ENCODE measurements at places on chromosomes 12 and 14. TPM values are rescaled to one million over a fixed set of nuclear protein-coding genes. Genes with fewer than 3 reads are reported as not detected.

Gene GPR84
- not detected for total RNA-seq

Gene FERMT2
- 314 TPM for total RNA-seq

Gene KRT78
- not detected for total RNA-seq

Gene TSHR
- total RNA-seq: not detected

Gene HOXC10
- not detected for total RNA-seq

Gene TOX4
- total RNA-seq: 43.6 TPM

DNA sequence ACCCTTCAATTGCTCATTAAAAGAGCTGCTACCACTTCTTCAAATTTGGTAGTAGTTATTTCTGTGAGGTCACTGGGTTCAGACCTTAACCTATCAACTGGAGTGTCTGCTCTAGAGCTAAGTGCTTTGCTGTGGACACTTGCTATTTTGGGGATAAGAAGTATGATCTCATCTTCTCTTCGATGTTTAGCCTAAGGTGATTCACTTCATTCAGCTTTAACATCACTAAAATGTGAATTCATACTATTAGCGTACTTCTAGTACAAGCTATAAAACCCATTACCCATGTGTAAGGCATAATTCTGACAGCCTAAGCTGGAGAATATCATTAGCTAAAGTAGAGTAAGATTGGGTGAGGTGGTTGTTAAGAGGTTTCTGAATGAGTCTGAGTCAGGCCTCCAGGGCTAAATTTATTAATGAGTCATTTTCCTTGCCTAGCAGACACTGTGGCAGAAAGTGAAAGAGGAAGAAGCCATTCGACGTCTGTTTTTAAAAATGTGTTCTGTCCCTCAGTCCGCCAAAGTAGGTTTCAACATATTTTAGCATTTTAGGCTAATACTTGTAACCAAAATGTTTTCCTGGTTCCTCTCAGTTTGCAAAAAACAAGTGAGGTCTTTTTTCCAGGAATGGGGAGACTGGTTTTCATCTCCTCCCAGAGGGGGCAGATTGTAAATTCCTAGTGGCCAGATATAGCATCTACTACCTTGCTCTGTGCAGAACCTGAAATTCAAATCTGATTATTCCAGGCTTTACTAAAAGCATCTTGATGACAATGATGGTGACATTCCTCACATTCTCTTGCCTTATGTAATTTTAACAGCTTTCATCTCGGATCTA lies 103.6 kb downstream of the SSPN start:
- peak overlapping the region; percentile 36 for H3K4me3 ChIP-seq
- no peaks in the 10 kb centered on the region for H3K36me3 ChIP-seq
- no peaks in the 10 kb centered on the region for H3K27me3 ChIP-seq
- peaks cover 14% of the 10 kb centered on the region for H3K4me1 ChIP-seq
- peak overlapping the region; percentile 84 for H3K27ac ChIP-seq

DNA sequence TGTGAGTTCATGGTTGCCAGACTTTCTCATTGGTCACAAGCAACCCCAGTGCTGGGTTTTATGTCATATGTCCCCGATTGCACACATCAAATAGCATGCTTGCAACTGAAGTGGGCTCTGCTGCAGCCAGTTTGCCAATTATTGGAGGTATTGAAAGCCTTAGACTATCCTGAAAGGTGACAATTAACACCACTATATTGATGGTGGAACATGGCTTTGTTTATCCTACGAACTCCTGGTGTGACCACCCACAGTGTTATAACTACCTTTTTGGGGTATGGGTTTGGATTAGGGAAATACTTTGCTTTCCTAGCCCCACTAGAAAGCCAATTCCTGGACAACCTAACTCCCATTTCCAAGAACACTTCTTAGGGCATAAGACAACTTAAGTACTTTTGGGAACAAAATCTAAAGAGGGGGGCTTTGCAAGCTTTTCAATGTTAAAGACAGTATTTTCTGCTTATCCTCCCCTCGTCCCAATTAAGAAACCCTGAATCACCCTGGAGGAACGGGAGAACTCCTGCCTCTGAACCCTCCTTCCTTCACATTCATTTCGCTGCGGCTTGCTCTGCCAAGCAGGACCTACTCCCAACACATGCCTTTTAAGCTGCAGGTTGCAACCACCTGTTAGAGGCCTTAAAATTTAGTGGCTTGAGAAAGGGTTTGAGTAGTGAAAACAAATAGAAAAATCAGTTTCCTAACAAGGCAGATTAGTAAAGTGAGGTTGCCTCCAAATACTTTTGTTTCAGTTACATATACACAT lies 80.3 kb upstream of the RBM19 start:
- H3K36me3 ChIP-seq: no peaks in the 10 kb centered on the region
- no peak overlapping the region for H3K4me3 ChIP-seq
- no peaks in the 10 kb centered on the region for H3K4me1 ChIP-seq
- DNase-seq: no peak
- H3K27ac ChIP-seq: no peak overlapping the region
- H3K27me3 ChIP-seq: no peaks in the 10 kb centered on the region

DNA sequence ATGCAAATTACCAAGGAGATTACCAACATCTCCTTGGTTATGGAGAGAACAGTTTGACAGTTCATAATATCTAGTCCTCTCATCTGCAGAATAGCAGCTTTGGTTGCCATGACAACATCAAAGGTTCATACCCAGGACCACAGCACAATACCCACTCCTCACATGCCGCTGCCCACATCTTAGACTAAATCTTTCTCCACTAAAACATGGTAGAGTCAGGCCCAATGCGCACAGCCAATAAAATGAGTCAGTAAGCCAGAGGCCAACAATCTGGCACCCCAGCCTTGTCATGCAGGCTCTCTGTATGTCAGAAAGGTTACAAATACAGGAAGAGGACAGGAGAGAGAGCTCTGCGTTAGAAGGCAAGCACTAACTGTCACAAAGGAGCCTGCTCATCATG lies 70.6 kb downstream of the KCNK10 start:
- H3K27ac ChIP-seq: no peak overlapping the region
- no peaks in the 10 kb centered on the region for H3K4me1 ChIP-seq
- no peak overlapping the region for H3K4me3 ChIP-seq
- H3K36me3 ChIP-seq: no peaks in the 10 kb centered on the region

- DNase-seq: no peak
- no peak overlapping the region for H3K27ac ChIP-seq
- no peaks in the 10 kb centered on the region for H3K27me3 ChIP-seq
- no peaks in the 10 kb centered on the region for H3K4me1 ChIP-seq
These were observed 30.2 kb upstream of the FICD start for GRCh38 chr12:108484845-108485244.

- DNase-seq: no peak
- H3K27me3 ChIP-seq: peaks cover 40% of the 10 kb centered on the region
- H3K4me1 ChIP-seq: peaks cover 26% of the 10 kb centered on the region
These were observed 1.7 kb downstream of the TRHDE start for GRCh38 chr12:72273851-72274351.

DNA sequence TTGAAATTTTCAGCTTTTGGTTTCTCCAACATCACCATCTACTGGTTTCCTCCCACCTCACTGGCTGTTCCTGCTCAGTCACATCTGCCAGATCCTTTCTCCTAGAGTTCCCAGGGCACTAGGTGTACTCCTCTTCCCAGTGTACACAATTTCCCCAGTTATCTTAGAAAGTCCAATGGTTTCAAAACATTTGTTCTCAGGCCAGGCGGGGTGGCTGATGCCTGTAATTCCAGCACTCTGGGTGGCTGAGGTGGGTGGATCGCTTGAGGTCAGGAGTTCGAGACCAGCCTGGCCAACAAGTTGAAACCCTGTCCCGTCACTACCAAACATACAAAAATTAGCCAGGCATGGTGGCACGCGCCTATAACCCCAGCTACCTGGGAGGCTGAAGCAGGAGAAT lies 60.7 kb downstream of the SPPL3 start:
- H3K27ac ChIP-seq: no peak overlapping the region
- H3K36me3 ChIP-seq: no peaks in the 10 kb centered on the region
- no peak overlapping the region for H3K4me3 ChIP-seq

GRCh38 chr14:33259764-33260163 lies 321.1 kb downstream of the NPAS3 start:
- no peaks in the 10 kb centered on the region for H3K36me3 ChIP-seq
- H3K27me3 ChIP-seq: no peaks in the 10 kb centered on the region
- H3K27ac ChIP-seq: no peak overlapping the region
- no peaks in the 10 kb centered on the region for H3K4me1 ChIP-seq
- no peak overlapping the region for H3K4me3 ChIP-seq

GRCh38 chr14:75042035-75042434 lies 9.2 kb downstream of the MLH3 start:
- no peak overlapping the region for H3K4me3 ChIP-seq
- no peaks in the 10 kb centered on the region for H3K36me3 ChIP-seq
- DNase-seq: no peak
- no peak overlapping the region for H3K27ac ChIP-seq
- H3K4me1 ChIP-seq: peaks cover 12% of the 10 kb centered on the region

GRCh38 chr12:104352106-104352713 lies 48.7 kb downstream of the EID3 start:
- DNase-seq: no peak
- H3K4me3 ChIP-seq: no peak overlapping the region
- H3K4me1 ChIP-seq: no peaks in the 10 kb centered on the region
- peaks cover 10% of the 10 kb centered on the region for H3K36me3 ChIP-seq
- H3K27me3 ChIP-seq: no peaks in the 10 kb centered on the region

- no peaks in the 10 kb centered on the region for H3K27me3 ChIP-seq
- H3K36me3 ChIP-seq: no peaks in the 10 kb centered on the region
- no peak overlapping the region for H3K4me3 ChIP-seq
- peaks cover 27% of the 10 kb centered on the region for H3K4me1 ChIP-seq
These were observed 479.8 kb downstream of the ZFP36L1 start for GRCh38 chr14:68312884-68313610.

DNA sequence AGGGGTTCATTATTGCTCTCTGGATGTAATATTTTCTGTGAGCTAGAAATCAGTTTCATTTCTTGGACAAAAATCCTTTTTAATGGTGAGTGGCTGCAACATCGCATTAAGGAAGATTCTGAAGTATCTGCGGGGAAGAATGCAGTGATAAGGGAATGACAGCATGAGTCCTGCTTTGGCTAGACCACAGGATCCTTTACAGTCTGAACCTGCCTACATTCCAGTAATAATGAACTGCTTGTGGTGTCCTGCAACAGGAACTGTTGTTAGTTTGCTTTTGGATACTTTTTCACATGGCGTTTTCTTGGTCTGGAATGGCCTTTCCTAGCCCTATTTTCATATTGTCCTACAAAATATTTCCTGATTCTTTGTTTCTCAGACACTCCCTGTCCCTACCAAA lies 15.7 kb downstream of the MDM2 start:
- H3K27me3 ChIP-seq: no peaks in the 10 kb centered on the region
- H3K27ac ChIP-seq: no peak overlapping the region
- no peaks in the 10 kb centered on the region for H3K4me1 ChIP-seq
- no peak overlapping the region for H3K4me3 ChIP-seq

- H3K27me3 ChIP-seq: no peaks in the 10 kb centered on the region
- H3K27ac ChIP-seq: no peak overlapping the region
- H3K4me3 ChIP-seq: no peak overlapping the region
- no peaks in the 10 kb centered on the region for H3K4me1 ChIP-seq
- H3K36me3 ChIP-seq: no peaks in the 10 kb centered on the region
- no peak for DNase-seq
These were observed 86.5 kb upstream of the CRY1 start for GRCh38 chr12:107179871-107180270.

DNA sequence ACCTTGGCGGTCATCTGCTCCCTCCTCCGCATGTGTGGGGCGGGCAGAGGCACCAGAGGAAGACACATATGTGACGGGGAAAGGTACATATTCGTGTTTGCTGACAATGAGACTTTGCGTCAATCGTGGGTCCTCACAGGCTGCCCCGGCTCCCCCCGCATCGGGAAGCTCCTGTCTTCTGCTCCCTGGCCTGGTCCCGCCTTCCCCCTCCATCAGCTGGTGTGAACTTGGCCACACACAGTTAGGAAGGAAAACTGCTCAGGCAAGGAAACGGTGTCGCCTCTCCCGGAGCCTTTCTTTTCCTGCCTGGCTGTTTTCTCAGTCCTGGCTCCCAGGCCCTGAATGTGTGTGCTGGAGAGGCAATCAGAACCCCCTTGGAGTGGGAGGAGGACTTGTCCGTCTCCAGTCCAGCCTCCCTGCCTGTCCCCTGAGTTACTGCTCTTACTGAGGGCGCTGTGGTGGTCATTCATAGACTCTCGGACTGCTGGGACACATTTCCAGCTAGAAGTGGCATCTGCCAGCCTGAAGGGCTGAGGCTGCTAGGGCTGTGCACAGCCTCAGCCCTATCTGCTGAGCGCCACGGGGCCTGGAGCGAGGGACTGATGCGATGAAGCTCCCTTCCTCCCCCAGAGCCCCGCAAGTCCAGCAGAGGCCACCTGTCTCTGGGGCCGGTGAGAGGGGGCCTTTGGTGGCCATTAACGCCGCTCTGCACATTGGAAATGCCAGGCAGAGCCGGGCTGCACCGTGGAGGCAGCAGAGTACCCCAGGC lies 44.2 kb upstream of the TSPAN9 start:
- H3K27me3 ChIP-seq: no peaks in the 10 kb centered on the region
- peaks cover 9% of the 10 kb centered on the region for H3K4me1 ChIP-seq
- DNase-seq: no peak

GRCh38 chr14:29536886-29537511 lies 390.6 kb downstream of the PRKD1 start:
- no peaks in the 10 kb centered on the region for H3K27me3 ChIP-seq
- H3K27ac ChIP-seq: no peak overlapping the region
- H3K4me1 ChIP-seq: no peaks in the 10 kb centered on the region
- no peak overlapping the region for H3K4me3 ChIP-seq
- no peak for DNase-seq

DNA sequence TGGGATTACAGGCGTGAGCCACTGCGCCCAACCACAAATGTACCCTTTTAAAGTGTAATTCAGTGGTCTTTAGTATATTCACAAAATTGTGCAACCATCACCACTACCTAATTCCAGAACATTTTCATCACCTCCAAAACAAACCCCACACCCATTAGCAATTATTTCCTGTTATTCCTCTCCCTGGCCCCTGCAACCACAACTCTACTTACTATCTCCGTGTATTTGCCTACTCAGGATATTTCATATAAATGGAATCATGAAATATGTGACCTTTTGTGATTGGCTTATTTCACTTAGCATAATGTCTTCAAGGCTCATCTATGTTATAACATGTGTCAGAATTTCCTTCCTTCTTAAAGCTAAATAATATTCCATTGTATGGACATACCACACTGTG lies 16.0 kb upstream of the AQP2 start:
- no peaks in the 10 kb centered on the region for H3K36me3 ChIP-seq
- no peak for DNase-seq
- no peaks in the 10 kb centered on the region for H3K27me3 ChIP-seq
- H3K4me3 ChIP-seq: no peak overlapping the region

- H3K27me3 ChIP-seq: no peaks in the 10 kb centered on the region
- peak overlapping the region; percentile 97 for H3K27ac ChIP-seq
- DNase-seq: peak; percentile 70
- peak overlapping the region; percentile 66 for H3K4me3 ChIP-seq
- H3K36me3 ChIP-seq: no peaks in the 10 kb centered on the region
- no peaks in the 10 kb centered on the region for H3K4me1 ChIP-seq
These were observed 2.2 kb downstream of the BAZ1A start for GRCh38 chr14:34872822-34873588.

- H3K4me1 ChIP-seq: peaks cover 36% of the 10 kb centered on the region
- H3K36me3 ChIP-seq: peaks cover 17% of the 10 kb centered on the region
- DNase-seq: no peak
- no peaks in the 10 kb centered on the region for H3K27me3 ChIP-seq
These were observed 14.3 kb downstream of the REM2 start for GRCh38 chr14:22897357-22897756.

Data from sigmoid colon (tissue), 7 donors.